ENCODE measurements at places on chromosomes 5 and 9.

- DNase-seq: no peak
These were observed 7.0 kb upstream of the IZUMO3 start for GRCh38 chr9:24552526-24553182.

DNA sequence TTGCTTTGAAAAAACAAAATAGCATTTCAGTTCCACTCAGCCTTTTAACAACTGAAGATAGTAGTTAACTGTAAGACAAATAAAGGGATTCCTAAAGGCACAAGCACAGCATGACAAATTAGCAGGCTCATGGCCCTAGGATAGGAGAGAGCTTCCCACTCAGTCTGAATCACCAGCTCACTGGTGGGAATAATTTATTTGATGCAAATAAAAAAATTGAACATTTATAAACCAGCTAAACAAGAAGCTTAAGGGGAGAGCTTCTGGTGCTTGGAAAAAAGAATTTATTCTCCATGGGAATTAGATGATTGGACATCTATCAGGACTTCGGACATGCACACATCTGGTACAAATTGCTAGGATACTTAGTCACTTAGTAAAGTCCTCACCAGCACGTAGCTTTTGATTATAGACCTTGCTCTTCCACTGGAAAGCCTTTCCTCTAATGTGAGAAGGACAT lies 294.1 kb upstream of the TNC start:
- peak; percentile 80 for DNase-seq

- DNase-seq: peak; percentile 16
These were observed 160.6 kb downstream of the PJA2 start for GRCh38 chr5:109249126-109249525.

DNA sequence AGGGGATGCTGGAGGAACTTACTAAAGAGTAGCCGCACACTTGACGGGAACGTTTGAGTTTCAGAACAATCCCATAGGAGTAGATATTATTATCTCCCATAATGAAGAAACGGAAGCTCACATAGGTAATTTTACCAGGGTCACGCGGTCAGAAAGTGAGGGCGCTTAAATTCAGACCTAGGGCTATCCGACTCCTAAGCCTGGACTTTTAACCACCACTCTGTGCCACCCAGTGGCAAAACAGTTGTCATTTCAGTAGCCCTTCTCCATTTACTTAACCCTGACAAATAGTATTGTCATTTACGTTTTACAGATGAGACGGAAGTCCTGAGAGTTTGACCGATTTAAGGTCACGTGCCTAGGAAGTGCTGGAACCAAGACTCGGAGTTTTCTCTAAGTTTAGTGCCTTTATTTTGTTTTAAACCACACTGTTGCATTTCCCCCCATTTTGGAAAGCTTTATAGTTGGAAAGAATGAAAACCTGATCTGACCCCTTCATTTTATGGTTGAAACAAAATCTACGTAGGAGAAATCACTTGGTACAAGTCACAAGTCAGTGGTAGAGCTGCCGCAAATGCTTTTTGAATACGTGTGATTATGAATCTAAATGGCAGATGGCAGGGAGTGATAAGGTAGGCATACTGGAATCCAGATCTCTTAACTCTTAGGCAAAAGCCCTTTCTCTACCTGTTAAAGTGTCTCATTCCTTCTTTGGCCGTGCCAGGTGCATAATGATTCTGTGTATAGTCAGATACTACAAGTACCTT lies 650 bp downstream of the MRRF start:
- DNase-seq: peak; percentile 29

Data from fibroblast of skin of scalp (primary cell).